ENCODE measurements at places on chromosomes 11 and 22.

- no peak for DNase-seq
These were observed 21.3 kb downstream of the SGSM1 start for GRCh38 chr22:24827296-24827695.

GRCh38 chr11:120186774-120187591 is 23.8 kb upstream of the OAF start:
- DNase-seq: no peak

DNA sequence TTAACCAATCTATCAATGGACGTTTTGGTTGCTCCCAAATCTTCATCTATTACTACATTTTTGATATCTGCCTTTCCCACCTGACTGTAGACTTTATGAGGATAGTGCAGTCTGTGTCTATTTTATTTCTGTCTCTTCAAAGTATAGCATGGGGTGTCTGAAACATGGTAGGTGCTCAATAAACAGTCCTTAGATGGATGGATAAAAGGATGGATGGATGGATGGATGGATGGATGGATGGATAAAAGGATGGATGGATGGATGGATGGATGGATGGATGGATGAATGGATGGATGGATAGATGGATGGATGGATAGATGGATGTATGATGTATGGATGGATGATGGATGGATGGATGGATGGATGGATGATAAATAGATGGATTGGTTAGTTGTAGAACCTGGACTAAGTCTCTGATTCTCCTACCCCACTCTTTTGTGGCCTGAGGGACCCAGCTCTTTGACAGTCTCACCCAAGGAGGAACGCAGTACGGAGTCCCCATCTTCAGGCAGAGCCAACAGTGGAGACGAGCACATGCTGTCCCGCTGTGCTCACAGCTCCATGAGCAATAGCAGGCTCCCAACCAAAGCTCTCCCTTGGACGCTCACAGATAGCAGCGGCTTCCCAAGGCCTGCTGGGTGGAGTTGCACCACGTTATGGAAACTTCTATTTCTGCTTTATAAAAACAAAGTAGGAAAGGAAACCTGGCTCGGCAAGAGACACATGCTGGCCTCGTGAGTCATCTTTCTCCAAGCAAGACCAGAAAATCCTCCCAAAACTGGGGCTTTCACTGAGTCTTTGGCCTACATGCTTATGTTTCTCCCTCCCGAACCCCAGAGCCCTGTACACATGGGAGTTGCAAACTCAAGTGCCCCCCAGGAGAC is 448.0 kb downstream of the MIAT start:
- DNase-seq: peak; percentile 75

DNA sequence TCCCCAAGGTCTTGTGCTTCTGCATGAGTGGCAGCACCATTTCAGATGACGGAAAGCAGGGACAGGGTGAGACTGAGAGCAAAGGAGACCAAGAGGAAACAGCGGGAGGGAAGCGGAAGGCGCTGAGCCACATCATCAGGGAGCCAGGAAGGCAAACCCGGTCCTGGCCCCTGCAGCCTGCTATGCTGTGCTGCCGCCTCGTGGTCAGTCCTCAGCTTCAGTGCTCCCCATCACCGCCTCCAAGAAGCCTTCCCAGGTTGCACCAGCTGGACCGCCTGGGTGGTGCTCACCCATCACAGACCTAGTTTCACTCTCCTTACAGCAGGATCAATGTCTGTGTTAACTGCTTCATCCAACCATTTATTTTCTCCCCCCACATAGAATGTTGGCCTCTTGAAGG is 73.0 kb upstream of the PHF21B start:
- DNase-seq: no peak

GRCh38 chr11:20010156-20010850 is 150.0 kb downstream of the DBX1 start:
- no peak for DNase-seq

DNA sequence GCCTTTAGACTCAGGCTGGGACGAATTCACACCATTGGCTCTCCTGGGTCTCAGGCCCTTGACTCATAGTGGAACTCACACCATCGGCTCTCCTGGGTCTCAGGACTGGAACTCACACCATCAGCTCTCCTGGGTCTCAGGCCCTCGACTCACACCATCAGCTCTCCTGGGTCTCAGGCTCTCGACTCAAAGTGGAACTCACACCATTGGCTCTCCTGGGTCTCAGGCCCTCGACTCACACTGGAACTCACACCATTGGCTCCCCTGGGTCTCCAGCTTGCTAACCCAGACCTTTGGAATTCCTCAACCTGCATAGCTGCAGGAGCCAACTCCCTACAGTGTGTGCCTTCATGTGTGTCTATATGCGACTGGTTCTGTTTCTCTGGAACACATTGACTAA is 56.7 kb downstream of the SHISAL1 start:
- DNase-seq: no peak

DNA sequence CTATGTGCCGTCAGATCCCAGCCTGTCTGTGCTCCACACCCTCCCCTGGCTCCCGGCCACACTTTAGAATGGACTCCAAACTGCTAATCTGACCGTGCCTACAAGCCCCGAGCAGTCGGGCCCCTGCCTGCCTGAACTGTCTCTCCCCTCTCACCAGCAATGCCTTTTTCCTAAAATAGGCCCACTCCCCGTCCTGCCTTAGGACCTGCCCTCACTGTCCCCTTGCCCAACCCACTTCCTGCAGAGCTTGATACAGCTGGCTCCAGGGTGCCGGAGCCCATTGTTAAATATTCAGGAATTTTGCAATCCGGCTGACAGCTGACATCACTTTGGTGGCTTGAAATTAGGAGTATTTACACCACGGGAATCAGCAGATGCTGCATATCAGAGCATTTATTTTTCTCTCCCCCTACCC is 21.4 kb downstream of the MN1 start:
- no peak for DNase-seq

GRCh38 chr11:63503492-63503891 is 2.4 kb upstream of the LGALS12 start:
- DNase-seq: no peak

- no peak for DNase-seq
These were observed 537.4 kb upstream of the CCDC90B start for GRCh38 chr11:83823461-83824025.

GRCh38 chr11:43573873-43574272 is 106.7 kb upstream of the HSD17B12 start:
- DNase-seq: no peak

DNA sequence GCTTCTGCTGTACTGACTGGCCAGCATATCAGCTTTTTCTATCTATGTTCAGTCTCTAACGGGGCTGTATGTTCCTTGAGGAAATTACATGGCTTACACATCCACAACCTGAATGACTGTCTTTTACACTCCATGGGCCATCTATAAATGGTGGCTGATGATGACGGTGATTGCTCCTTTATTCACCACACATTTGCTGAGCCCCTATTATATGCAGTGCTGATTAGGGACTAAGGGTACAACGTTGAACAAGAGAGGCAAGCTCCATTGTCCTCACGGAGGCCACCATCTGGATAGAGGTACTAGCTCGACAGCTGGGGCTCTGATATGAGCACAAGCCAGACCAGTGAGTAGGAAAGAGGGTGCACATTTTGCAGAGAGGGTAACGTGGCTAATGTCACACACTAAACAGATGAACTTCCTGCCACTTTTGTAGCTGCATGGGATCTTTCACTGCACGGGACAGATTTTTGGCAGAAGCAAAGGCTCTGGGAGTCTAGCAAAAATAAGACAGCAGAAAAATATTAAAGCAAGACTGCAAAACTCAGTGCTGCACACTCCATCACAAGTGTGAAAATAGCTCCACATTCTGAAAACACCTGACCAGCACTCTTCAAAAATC is 30.6 kb downstream of the DRD2 start:
- no peak for DNase-seq

DNA sequence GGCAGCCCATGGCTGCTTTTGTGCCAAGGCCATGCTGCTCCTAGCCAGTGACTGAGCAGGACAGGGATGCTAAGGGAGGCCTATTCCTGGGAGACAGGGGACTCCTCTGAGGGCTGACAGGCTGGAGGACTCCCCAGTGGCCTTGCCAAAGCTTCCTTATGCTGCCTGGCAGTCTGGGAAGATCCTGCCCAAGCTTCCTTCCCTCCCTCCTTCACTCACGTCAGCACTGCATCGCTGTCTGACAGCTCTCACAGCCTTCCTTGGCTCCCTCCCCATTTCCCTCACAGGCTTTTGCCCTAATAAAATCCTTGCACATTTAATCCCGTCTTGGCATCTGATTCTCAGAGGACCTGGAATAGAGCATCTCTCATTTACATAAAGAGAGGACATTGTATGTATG is 26.5 kb downstream of the HTR3A start:
- DNase-seq: no peak

- no peak for DNase-seq
These were observed 10.2 kb upstream of the IFITM3 start for GRCh38 chr11:330694-331357.

GRCh38 chr11:111957663-111958444 is 20.7 kb downstream of the DIXDC1 start:
- DNase-seq: no peak
